Caco-2 (cell line): ENCODE measurements at places on chromosomes 6 and 20. TPM values are rescaled to one million over a fixed set of nuclear protein-coding genes. Genes with fewer than 3 reads are reported as not detected.

GRCh38 chr6:30147096-30147495 lies 11.2 kb downstream of the TRIM40 start:
- DNase-seq, result no peak

The SLC32A1 gene
- total RNA-seq, result not detected in 2 replicates

DNA sequence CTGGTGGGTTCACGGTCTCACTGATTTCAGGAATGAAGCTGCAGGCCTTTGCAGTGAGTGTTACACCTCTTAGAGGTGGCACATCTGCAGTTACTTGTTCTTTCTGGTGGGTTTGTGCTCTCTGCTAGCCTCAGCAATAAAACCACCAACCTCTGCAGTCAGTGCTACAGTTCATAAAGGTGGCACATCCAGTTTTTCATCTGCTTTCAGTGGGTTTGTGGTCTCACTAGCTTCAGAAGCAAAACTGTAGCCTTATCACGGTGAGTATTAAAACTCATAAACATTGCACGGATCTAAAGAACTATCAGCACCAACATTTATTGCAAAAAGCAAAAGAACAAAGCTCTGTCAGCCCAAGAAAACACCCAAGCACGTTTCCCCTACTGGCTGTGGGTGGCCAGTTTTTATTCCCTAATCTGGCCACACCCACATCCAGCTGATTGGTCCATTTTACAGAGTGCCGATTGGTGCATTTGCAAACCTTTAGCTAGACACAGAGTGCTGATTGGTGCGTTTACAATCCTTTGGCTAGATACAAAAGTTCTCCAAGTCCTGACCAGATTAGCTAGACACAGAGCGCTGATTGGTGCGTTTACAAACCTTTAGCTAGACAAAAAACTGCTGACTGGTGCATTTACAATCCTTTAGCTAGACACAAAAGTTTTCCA lies 3.4 kb upstream of the TMEM14C start:
- DNase-seq, result no peak

The HSD17B8 gene
- total RNA-seq, result 10.0 and 12.5 TPM in 2 replicates

GRCh38 chr6:117008618-117009017 lies 131.6 kb downstream of the RFX6 start:
- no peak for DNase-seq

The MRS2 gene
- 60.9 and 62.3 TPM in 2 replicates for total RNA-seq

- DNase-seq, result no peak
Observed at GRCh38 chr6:37305841-37306425, 47.9 kb upstream of the RNF8 start.

The TSBP1 gene
- not detected in 2 replicates for total RNA-seq

DNA sequence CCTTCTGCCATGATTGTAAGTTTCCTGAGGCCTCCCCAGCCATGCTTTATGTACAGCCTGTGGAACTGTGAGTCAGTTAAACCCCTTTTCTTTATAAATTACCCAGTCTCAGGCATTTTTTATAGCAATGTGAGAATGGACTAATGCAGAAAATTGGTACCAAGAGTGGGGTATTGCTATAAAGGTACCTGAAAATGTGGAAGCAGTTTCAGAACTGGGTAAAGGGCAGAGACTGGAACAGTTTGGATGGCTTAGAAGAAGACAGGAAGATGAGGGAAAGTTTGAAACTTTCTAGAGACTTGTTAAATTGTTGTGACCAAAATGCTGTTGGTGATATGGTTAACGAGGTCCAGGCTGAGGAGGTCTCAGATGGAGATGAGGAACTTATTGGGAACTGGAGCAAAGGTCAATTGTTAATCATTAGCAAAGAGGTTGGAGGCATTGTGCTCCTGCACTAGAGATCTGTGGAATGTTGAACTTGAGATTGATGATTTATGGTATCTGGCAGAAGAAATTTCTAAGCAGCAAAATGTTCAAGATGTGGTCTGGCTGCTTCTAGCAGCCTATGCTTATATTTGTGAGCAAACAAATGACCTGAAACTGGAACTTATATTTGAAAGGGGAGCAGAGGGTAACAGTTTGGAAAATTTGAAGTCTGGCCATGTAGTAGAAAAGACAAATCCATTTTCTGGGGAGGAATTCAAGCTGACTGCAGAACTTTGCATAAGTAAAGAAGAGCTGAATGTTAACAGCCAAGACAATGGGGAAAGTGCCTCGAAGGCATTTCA lies 79.0 kb upstream of the GMDS start:
- no peak for DNase-seq
